Suppressor macrophage treated with lipopolysaccharide for 4 hours (primary cell): ENCODE measurements at places on chromosomes 16 and 17.

GRCh38 chr17:77951123-77951522 is 7.4 kb upstream of the TNRC6C start:
- DNase-seq = no peak

DNA sequence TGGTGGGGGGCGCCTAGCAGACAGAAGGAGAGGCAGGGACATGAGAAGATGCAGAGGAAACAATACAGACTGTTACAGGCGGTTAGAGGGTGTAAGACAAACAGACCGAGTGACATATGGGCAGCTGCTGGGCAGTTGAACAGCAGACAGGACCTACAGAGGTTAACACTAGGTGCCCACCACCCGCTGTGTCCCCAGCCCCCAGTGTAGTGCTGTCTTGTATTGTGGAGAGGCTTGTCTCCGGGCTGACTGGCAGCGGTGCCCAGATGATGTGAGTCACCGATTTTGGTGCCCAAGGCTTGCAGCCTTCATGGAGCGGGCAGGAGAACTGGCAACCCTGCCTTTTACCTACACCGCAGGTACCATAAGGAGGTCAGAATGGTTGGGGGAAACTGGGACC is 2.4 kb upstream of the CXCL16 start:
- no peak for DNase-seq

DNA sequence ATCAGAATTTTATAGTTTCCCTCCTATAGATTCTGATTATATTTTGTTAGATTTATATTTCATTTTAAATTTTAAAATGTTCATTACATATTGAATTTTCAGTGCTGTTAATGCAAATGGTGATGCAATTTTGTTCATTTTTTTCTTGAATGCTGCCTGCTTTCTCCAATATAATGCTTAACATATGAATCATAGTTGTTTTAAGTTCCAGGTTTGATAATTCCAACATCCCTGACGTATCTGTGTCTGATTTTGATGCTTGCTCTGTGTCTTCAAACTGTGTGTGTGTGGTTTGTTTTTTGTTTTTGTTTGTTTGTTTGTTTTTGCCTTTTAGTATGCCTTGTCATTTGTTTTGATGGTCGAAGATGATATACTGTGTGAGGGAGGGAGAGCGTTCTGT is 134.7 kb upstream of the ELAC2 start:
- no peak for DNase-seq

- no peak for DNase-seq
Measured at GRCh38 chr17:44432254-44433157, 43.1 kb upstream of the ITGA2B start.

- DNase-seq = no peak
Measured at GRCh38 chr16:66036793-66037715, 329.4 kb upstream of the CDH5 start.

GRCh38 chr16:25118851-25119578 is 7.5 kb downstream of the LCMT1 start:
- no peak for DNase-seq
